ENCODE measurements at places on chromosomes 7 and 10. TPM values are rescaled to one million over a fixed set of nuclear protein-coding genes. Genes with fewer than 3 reads are reported as not detected.

Gene ANKRD30A
- not detected for total RNA-seq

Gene HSPA12A
- 0.62 TPM for total RNA-seq

Gene LLCFC1
- total RNA-seq: not detected

Gene PDK4
- 0.20 TPM for total RNA-seq

Gene CYP26C1
- total RNA-seq: 0.18 TPM

Gene GBX1
- not detected for total RNA-seq

DNA sequence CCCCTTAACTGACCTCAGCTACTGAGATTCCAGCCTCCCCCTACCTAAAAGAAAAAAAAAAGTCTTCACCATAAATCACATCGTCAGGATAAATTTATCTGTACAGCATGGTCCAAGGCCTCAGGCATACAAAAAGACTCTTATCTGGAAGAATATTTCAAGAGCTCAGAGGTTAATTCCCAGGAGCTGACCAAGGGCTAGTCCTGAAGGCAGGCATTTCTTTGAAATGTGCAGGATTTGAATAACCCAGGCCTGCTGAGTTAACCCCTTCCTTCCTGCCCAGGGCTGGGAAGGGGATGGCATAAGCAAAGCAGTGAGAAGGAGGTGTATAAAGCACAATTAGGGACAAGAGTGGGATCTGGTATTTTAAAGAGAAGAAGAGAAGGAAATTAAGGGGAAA is 111.2 kb downstream of the RNLS start:
- no peak overlapping the region for H3K27ac ChIP-seq
- no peaks in the 10 kb centered on the region for H3K27me3 ChIP-seq
- no peaks in the 10 kb centered on the region for H3K4me1 ChIP-seq
- DNase-seq: no peak
- H3K36me3 ChIP-seq: peaks cover 4% of the 10 kb centered on the region

- H3K4me3 ChIP-seq: peak within 1 kb of the TSS; percentile 95
- no peaks in the 10 kb centered on the region for H3K27me3 ChIP-seq
- H3K4me1 ChIP-seq: peaks cover 25% of the 10 kb centered on the region
- H3K36me3 ChIP-seq: peaks cover 4% of the 10 kb centered on the region
- H3K27ac ChIP-seq: peak within 1 kb of the TSS; percentile 100
- peak; percentile 98 for DNase-seq
Observed at GRCh38 chr7:44885394-44886317, at the start of gene PURB. Gene PURB, minus strand, starts transcription at chr7:44885530. Its CDS starts 182 bp downstream, at chr7:44885348.

DNA sequence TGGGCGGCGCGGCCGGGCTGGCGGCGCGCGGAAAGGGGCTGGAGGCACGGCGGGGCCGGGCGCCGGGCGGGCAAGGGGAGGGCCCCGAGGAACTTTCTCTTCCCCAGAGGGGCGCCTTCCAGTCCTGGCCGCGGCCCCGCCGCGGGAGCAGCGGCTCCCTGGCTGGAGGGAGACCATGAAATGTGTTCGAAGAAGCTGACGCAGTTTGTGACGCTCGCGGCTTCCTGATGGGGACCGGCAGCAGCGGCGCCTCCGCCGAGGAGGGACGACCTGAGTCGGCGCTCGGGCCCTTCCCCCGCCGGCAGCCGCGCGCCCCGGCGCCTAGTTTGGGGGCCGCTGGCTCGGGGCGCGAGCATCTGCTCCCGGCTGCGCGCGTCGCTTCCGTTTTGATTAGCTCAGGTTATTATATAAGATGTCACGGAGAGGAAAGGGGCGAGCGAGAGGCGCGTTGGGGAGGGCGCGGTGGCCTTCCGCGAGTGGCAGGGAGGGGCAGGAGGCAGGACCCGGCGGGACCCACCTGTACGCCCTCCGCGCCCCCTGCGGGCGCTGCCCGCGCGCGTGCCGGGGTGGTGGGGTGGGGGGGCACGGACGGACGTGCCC is 57.1 kb upstream of the PCGF5 start:
- H3K27me3 ChIP-seq: no peaks in the 10 kb centered on the region
- peak overlapping the region; percentile 95 for H3K27ac ChIP-seq
- H3K36me3 ChIP-seq: peaks cover 6% of the 10 kb centered on the region
- H3K4me3 ChIP-seq: peak overlapping the region; percentile 93
- peaks cover 41% of the 10 kb centered on the region for H3K4me1 ChIP-seq
- peak; percentile 79 for DNase-seq

- no peaks in the 10 kb centered on the region for H3K4me1 ChIP-seq
- no peak overlapping the region for H3K27ac ChIP-seq
- peaks cover 2% of the 10 kb centered on the region for H3K36me3 ChIP-seq
- no peak overlapping the region for H3K4me3 ChIP-seq
Observed at GRCh38 chr7:86644282-86645224, 844 bp downstream of the GRM3 start.

DNA sequence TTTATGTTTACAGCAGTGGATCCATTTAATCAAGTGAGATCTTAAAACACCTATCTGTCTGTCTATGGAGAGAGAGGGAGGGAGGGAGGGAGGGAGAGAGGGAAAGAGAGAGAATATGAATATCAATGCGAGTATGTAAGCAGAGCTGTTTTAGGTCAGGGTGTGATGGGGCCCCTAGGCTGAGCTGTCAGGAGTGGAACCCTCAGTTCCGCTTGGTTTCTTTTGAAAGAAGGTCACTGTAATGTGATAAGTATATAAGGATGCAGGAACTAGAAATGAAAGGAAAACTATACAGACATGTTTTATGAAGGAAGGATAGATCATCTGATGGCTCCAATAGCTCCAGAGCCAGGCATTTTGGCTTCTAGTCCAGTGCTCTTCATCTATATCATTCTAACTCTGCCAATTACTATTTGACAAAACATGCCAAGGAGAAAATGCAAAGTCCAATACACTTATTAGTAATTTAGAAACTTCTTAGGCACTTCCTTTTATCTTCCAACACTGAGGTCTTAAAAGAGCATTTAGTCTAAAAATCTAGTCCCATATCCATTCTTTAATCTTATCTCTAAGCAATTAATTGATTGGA is 70.3 kb downstream of the NRCAM start:
- H3K27me3 ChIP-seq: peaks cover 9% of the 10 kb centered on the region
- no peak overlapping the region for H3K4me3 ChIP-seq
- no peaks in the 10 kb centered on the region for H3K4me1 ChIP-seq
- peaks cover 3% of the 10 kb centered on the region for H3K36me3 ChIP-seq

- H3K36me3 ChIP-seq: no peaks in the 10 kb centered on the region
- no peak for DNase-seq
- peaks cover 31% of the 10 kb centered on the region for H3K27me3 ChIP-seq
- no peaks in the 10 kb centered on the region for H3K4me1 ChIP-seq
- H3K27ac ChIP-seq: peak overlapping the region; percentile 83
- H3K4me3 ChIP-seq: no peak overlapping the region
Observed at GRCh38 chr10:118851062-118852035, 96.6 kb upstream of the CACUL1 start.

- H3K27me3 ChIP-seq: no peaks in the 10 kb centered on the region
- H3K4me3 ChIP-seq: no peak overlapping the region
- DNase-seq: no peak
- H3K36me3 ChIP-seq: no peaks in the 10 kb centered on the region
Observed at GRCh38 chr7:75649462-75649861, 89.3 kb downstream of the HIP1 start.

DNA sequence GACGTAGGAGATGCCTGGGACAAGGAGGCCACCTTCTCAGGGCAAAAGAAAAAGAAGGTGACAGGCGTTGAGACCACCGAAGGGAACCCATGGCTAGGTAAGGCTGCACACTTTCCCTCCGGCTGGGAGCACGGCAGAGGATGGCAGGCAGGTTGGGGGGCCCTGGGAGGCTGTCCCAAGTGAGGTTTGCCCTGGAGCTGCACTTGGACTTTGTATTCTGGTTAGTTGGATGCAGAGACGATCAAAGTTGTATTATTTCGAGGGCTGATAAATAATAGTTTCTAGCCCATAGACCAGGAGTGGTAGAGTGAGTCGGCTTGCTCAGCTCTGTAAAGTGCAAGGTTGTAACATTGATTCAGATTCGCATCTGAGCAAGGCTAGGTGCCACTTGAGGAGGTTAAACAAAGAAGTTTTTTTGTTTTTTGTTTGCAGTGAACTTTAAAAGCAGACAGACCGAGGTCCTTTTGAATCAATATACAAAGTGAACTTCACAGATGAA is 608 bp downstream of the ENTPD7 start:
- peaks cover 22% of the 10 kb centered on the region for H3K4me1 ChIP-seq
- H3K4me3 ChIP-seq: peak overlapping the region; percentile 94
- H3K27ac ChIP-seq: peak overlapping the region; percentile 87
- peaks cover 29% of the 10 kb centered on the region for H3K27me3 ChIP-seq
- no peak for DNase-seq
- peaks cover 12% of the 10 kb centered on the region for H3K36me3 ChIP-seq

DNA sequence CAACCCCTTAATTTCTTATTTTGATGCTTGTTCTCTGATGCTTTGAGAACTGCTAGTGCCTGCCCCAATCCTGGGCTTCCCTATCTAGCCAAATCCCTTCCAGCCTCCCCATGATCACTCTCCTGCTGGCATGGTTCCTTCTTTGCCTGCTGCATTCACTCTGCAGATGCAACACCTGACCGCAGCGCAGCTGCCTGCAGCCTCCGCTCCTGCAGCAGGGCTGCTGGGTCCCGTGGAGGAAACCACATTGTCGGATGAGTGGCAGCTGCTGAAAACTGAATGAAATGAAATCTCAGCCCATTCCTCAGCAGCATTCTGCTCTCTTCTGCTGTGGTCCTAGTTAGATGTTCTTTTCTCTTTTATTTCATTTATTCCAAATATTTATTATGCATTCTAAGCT is 320.3 kb downstream of the CCDC3 start:
- peaks cover 11% of the 10 kb centered on the region for H3K4me1 ChIP-seq
- H3K27ac ChIP-seq: peak overlapping the region; percentile 67
- no peaks in the 10 kb centered on the region for H3K27me3 ChIP-seq
- peak overlapping the region; percentile 81 for H3K4me3 ChIP-seq
- DNase-seq: no peak
- H3K36me3 ChIP-seq: peaks cover 6% of the 10 kb centered on the region

DNA sequence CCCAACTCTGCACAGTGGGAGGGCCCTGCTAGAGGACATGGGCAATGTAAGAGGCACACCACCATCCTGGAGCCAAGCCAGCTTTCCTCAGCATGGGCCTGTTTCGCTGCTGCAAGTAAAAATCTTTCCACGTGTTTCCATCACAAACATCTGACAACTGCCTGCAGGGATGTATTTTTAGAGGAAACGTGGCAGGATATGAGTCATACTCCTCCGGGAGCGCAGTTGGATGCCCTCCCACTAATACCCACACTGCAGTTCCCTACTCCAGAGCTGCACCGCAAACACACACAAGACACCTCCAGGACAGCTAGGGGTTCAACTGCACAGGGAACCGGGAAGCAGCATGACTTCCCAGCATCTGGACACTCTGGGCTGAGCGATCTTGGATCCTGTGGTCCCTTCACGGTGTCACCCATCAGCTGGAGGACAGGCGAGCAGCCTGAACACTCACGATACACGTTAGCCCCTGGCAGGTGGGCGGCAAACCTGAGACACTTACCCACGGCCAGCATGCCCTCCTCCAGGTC is 26.1 kb downstream of the PLAC9 start:
- peaks cover 20% of the 10 kb centered on the region for H3K4me1 ChIP-seq
- H3K27ac ChIP-seq: peak overlapping the region; percentile 39
- H3K36me3 ChIP-seq: peaks cover 18% of the 10 kb centered on the region
- no peaks in the 10 kb centered on the region for H3K27me3 ChIP-seq
- no peak overlapping the region for H3K4me3 ChIP-seq

DNA sequence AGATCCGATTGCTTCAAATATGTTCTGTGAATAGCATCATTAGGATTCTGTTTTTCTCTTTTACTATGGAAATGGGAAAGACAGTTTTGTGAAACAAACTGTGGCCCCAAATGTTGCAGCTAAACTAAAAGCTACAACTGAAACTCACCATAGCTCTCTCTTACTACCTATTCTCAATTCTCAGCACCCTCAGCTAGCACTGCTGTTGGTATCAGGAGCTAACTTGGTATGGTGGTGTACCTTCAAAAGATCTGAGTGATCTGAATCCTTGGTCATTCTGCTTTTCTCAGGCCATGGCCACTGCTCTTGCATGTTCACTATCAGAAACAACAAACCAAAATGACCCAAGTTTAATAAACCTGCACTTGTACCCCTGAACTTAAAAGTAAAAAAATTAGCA is 1208.0 kb downstream of the SORCS1 start:
- H3K36me3 ChIP-seq: no peaks in the 10 kb centered on the region
- DNase-seq: no peak
- no peaks in the 10 kb centered on the region for H3K27me3 ChIP-seq
- H3K27ac ChIP-seq: no peak overlapping the region
- no peak overlapping the region for H3K4me3 ChIP-seq

DNA sequence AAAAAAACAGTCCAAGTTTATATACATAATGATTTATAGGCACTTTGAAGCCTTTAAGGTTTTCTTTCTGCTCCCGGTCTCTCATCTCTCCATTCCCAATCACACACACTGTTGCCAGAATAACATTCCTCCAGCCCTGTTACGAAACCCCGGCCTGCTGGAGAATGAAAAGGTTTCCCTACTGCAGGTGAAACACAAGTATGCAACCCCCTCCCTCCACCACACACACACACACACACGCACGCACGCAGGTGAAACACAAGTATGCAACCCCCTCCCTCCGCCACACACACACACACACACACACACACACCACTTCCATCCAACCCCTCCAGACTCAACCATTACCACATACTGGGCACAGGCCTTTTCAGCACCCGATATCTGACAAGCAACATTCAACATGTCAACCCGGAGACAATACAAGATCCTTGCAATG is 87.5 kb downstream of the PARD3 start:
- no peak overlapping the region for H3K27ac ChIP-seq
- H3K36me3 ChIP-seq: no peaks in the 10 kb centered on the region
- H3K4me3 ChIP-seq: no peak overlapping the region
- H3K27me3 ChIP-seq: peaks cover 27% of the 10 kb centered on the region
- no peaks in the 10 kb centered on the region for H3K4me1 ChIP-seq

DNA sequence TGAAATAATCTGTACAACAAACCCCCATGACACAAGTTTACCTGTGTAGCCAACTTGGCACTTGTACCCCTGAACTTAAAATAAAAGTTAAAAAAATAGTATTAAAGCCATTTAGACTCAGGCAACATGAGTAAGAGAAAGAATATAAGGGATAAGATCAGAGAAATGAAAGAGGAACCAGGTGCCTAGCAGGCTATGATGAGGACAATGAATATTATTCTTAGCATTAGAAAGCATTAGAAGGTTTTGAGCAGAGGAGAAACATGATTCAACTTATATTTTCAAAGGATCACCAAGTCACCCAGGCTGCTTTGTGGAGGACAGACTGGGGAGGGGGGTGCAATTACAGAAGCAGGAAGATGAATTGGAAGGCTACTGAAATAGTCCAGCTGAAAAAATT is 48.1 kb upstream of the TES start:
- no peak overlapping the region for H3K27ac ChIP-seq
- H3K4me3 ChIP-seq: no peak overlapping the region
- no peak for DNase-seq
- peaks cover 69% of the 10 kb centered on the region for H3K27me3 ChIP-seq
- H3K36me3 ChIP-seq: peaks cover 5% of the 10 kb centered on the region

GRCh38 chr10:23530079-23530478 is 91.2 kb downstream of the OTUD1 start:
- DNase-seq: no peak
- H3K36me3 ChIP-seq: no peaks in the 10 kb centered on the region
- H3K4me1 ChIP-seq: peaks cover 13% of the 10 kb centered on the region
- peaks cover 53% of the 10 kb centered on the region for H3K27me3 ChIP-seq
- H3K4me3 ChIP-seq: no peak overlapping the region
- no peak overlapping the region for H3K27ac ChIP-seq

Measured in T-helper 17 cell (primary cell).